ENCODE measurements at places on chromosomes 16 and 17. TPM values are rescaled to one million over a fixed set of nuclear protein-coding genes. Genes with fewer than 3 reads are reported as not detected.

The MATCAP1 gene
- 50.1 TPM for polyA plus RNA-seq

The CMC2 gene
- 65.1 TPM for polyA plus RNA-seq

The CSF3 gene
- not detected for polyA plus RNA-seq

The C16orf82 gene
- polyA plus RNA-seq: not detected

The ZNF276 gene
- 38.7 TPM for polyA plus RNA-seq

The LITAFD gene
- not detected for polyA plus RNA-seq

The CPHXL2 gene
- polyA plus RNA-seq: not detected

The KRTAP4-3 gene
- not detected for polyA plus RNA-seq

The ZKSCAN2 gene
- 12.1 TPM for polyA plus RNA-seq

The PMFBP1 gene
- 3.5 TPM for polyA plus RNA-seq

The FBXW10 gene
- 0.75 TPM for polyA plus RNA-seq

The ZFHX3 gene
- polyA plus RNA-seq: 17.6 TPM

The LGALS9B gene
- polyA plus RNA-seq: not detected

The HSD17B2 gene
- 18.0 TPM for polyA plus RNA-seq

The MPO gene
- 6.9 TPM for polyA plus RNA-seq
